ENCODE measurements at places on chromosomes 7 and 10. TPM values are rescaled to one million over a fixed set of nuclear protein-coding genes. Genes with fewer than 3 reads are reported as not detected.
A peak's percentile ranks its signal among the peaks of the same experiment; 100 is the strongest.

The PNLIP gene
- not detected for polyA plus RNA-seq

The PNLIPRP2 gene
- polyA plus RNA-seq, result not detected

- DNase-seq, result peak; percentile 43
Observed at GRCh38 chr7:131948434-131949053, 392.1 kb upstream of the PODXL start.

The NUB1 gene
- 50.3 TPM for polyA plus RNA-seq

The CEP41 gene
- 86.1 TPM for polyA plus RNA-seq

- DNase-seq, result no peak
Observed at GRCh38 chr7:84123965-84124547, 70.5 kb downstream of the SEMA3A start.

- no peak for DNase-seq
Observed at GRCh38 chr7:29488203-29488970, 75.2 kb upstream of the PRR15 start.

DNA sequence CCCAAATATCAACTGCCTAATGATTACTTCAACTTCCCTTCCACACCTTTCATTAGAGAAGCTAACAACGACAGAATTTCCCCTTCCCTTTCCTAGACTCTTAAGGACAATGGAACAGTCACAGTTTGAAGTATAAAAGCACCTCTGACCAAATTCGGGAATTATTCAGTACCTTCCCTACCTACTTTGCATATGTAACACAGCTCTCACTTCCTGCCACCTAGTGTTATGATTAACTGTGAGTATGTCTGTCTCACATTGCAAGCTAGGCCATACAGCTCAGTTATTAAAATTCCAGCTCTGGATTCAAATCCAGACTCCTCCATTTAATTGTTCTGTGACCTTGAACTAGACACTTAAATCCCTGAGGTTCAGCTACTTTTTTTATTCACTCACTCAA lies 44.8 kb upstream of the HPSE2 start:
- no peak for DNase-seq

GRCh38 chr10:62183442-62183841 lies 85.2 kb downstream of the RTKN2 start:
- DNase-seq, result no peak

GRCh38 chr7:86788948-86789347 lies 145.2 kb downstream of the GRM3 start:
- no peak for DNase-seq

The VIM gene
- polyA plus RNA-seq, result 290 TPM

- DNase-seq, result no peak
Observed at GRCh38 chr10:119360181-119360921, 153.0 kb downstream of the GRK5 start.

DNA sequence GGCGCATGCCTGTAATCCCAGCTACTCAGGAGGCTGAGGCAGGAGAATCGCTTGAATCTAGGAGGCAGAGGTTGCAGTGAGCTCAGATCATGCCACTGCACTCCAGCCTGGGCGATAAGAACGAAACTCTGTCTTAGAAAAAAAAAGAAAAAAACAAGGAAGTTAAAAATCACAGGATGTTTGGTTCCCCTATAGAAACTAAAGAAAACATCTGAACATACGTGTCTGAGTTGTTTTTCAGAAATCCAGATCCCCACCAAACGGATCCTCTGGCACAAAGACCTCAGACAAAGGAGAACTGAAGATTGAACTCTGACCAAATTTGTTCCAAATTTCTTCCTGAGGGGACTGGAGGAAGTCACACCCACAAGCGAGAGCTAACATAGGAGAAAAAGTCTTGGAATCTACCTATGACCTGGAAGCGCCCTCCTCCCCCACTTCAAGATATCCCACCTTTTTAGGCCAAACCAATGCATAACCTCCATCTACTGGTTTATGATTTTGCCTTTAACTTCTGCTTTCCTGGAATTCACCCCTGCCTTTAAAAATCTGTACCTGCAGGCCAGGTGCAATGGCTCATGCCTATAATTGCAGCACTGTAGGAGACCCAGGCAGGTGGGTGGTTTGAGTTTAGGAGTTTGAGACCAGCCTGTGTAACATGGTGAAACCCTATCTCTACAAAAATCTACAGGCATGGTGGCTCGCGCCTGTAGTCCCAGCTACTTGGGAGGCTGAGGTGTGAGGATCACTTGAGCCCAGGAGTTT lies 19.7 kb upstream of the SIRT1 start:
- DNase-seq, result no peak

- DNase-seq, result no peak
Observed at GRCh38 chr7:70143075-70144044, 545.1 kb downstream of the AUTS2 start.

- no peak for DNase-seq
Observed at GRCh38 chr10:119669975-119670640, 18.9 kb downstream of the BAG3 start.

The HOXA10 gene
- polyA plus RNA-seq, result 62.0 TPM

DNA sequence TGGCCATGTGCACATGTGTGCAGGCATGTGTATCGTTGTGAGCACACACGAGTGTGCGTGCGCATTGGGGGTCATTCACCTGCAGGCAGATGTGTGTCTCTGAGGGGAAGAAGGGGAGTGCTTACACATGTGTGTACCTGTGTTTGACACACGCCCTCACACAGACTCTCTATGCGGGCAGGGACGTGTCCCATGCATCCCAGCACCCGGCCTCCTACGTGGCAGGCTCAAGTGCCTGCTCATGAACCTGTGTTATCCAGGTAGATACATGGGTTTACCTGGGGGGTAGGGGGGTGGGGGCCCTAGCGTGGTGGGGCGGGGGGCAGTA lies 18.6 kb downstream of the KCP start:
- no peak for DNase-seq

The OR9A2 gene
- polyA plus RNA-seq, result not detected

The ZKSCAN1 gene
- polyA plus RNA-seq, result 16.3 TPM

- peak; percentile 83 for DNase-seq
Observed at GRCh38 chr10:97116462-97117162, 69.1 kb downstream of the SLIT1 start.

DNA sequence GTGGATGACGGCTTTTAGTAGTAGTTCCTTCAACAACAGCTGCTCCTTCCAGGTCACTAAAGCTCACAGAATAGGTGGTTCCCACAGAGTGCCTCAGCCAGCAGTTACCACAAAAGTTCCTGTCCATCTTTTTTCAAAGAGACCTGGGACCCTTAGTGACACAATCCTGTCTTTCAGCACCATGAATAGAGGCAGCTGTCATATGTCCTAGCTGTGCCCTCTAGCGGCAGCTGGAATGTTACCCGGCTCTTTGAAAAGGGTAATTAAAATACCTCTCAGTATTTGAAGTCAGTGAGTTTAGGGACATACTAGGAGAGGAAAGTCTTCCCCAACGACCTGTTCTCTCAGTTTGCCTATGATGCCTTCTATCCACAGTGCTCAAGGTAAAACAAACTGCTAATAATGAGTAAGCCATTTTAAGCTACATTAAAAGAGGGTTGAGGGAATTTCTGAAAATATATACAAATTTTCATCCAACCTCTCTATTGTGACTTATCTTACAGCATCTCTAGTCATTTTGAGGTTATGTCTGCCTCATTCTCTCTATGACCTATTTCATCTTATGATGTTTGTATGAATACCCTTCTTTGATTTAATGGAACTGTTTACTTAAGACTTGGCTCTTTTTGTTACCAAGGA lies 290.8 kb downstream of the NXPH1 start:
- peak; percentile 27 for DNase-seq

- DNase-seq, result no peak
Observed at GRCh38 chr7:1735806-1736483, 65.9 kb downstream of the ELFN1 start.

The LAMTOR4 gene
- polyA plus RNA-seq, result 215 TPM

The AP5Z1 gene
- 19.5 TPM for polyA plus RNA-seq

The FZD8 gene
- polyA plus RNA-seq, result 14.8 TPM

DNA sequence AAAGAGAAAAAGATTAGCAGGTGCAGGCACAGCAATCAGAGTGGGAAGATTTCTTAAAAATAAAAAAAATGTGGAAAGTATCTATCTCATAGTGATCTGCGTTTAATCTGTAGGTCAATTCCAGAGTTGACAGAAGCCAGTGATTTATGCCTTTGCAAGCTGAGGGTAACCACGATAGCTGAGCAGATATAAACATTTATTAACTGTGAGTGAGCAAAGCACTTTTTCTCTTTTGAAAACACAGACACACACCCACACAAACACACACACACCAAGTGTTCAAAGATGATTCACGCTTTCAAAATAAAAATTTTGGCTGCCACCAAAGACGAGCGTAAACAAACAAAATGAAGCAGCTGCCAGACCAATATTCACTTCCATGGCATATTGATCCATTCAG lies 243.2 kb upstream of the SLC26A5 start:
- DNase-seq, result no peak

The KCP gene
- polyA plus RNA-seq, result 0.29 TPM

The HOXA5 gene
- polyA plus RNA-seq, result 25.3 TPM

DNA sequence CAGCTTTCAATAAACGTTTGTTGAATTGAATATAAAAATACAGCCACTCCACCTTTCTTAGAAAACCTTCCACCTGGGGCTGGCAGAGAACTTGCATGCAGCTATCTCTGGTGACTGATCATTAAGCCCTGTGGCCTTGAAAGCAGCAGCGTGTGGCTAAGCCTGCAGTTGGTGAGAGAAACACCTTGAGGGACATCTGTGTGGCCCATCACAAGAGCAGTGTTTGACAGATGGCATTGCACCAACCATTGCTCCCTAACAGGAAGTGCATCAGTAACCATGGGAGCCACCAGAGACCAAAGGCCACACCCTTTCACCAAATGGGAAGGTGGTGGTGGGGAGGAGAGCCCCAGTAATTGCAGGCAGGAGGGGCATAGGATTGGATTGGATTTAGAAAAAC lies 22.4 kb downstream of the RHOBTB1 start:
- DNase-seq, result no peak

The PIP gene
- polyA plus RNA-seq, result not detected

- DNase-seq, result no peak
Observed at GRCh38 chr10:14667781-14668180, 106.9 kb downstream of the FAM107B start.

DNA sequence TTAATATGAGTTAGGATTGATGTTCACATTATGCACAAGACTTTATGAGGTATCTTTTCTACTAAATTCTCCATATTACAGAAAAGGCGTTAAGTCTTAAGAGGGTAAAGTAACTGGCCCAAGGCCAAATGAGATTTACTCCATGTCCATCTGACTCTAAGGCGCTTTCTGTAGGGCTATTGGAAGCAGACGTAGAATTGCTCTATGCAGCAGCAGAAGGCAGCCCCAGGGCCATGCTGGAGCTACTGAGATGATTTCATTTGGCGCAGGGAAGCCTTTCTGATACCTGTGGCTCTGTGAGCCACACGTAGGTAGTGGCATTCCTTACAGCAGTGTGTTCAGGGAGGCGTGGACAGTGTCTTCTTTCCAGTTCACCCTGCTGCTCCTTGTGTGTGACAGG lies 133.1 kb downstream of the SH2D4B start:
- DNase-seq, result no peak

The ICA1 gene
- 70.3 TPM for polyA plus RNA-seq

The ADCY1 gene
- polyA plus RNA-seq, result 25.1 TPM

The HMX3 gene
- polyA plus RNA-seq, result 12.9 TPM

- no peak for DNase-seq
Observed at GRCh38 chr10:6410830-6411229, 169.2 kb downstream of the PRKCQ start.

- DNase-seq, result no peak
Observed at GRCh38 chr7:95491634-95492314, 6.0 kb downstream of the ASB4 start.

The ZNF789 gene
- 8.7 TPM for polyA plus RNA-seq

The HTR5A gene
- polyA plus RNA-seq, result 2.1 TPM

The HOXA11 gene
- 20.1 TPM for polyA plus RNA-seq

DNA sequence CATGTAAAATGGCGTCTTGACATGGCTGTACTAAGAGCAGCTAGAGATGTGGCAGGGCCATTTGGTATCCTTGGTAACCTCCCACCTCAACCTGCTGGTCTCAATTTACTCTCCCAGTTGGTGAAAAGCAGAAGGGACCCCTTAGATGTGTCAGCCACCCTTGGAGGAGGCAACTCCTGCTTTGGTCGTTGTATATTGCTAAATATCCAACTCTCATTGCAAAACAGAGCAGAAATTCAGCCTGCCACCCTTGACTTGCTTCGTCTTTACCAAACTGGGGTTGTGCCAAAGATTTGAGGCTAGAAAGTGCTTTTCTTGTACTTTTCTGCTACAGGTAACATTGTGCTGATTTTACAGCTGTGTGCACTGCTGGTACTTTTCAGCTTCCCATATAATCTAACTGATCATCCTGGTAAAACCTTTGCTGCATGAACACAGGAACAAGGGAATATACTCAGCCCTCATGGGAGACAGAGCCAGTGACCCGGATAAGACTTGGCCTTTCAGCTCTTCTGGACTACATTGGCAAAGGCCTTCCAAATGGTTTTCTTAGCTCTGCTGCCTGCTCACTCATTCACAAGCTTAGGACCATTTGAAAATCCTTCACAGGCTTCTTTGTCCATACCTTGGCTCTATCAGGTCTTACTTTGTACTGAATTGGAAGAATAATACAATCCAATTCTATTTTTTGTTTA lies 2.2 kb upstream of the VSTM4 start:
- DNase-seq, result no peak

GRCh38 chr7:72326365-72326764 lies 85.8 kb downstream of the CALN1 start:
- no peak for DNase-seq

The SPDYE16 gene
- polyA plus RNA-seq, result not detected

DNA sequence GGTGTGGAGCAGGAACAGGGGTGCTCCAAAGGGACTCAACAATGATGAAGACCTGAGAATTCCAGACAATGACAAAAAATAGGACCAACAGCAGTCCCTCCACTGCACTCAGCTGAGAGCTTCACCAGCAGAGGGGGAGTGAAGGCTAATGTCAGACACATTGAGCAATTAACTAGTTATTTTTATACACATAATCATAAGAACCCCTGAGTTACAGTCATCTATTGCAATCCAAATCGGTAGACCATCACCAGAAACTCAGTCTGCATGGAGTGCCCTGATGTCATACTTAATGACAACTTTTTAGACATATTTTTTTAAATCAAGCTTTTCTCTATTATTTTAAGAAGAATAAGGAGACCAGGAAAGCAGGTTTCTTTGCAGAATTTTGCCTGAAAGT lies 30.6 kb upstream of the IKZF1 start:
- no peak for DNase-seq

- peak; percentile 41 for DNase-seq
Observed at GRCh38 chr7:104267701-104268368, 60.0 kb upstream of the ORC5 start.

The CLRN3 gene
- polyA plus RNA-seq, result not detected

DNA sequence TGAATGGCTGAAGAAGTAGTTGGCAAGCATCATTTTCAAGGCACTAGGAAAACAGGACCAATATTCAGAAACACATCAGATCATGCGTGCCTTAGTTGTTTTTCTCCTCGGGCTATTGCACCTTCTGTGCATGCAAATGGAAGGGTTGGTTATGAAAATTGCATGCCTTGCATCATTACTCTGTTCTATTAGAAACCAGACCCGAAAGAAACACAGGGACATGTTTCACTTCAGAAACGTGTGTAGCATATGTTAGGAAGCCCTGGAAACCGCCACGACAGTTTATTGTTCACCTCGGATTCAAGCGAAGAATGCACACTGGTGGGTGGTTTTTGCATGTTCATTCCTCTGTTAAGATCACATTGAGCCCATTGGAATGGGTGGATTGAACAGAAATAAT lies 214.7 kb downstream of the FRMD4A start:
- peak; percentile 34 for DNase-seq

The MYOZ1 gene
- polyA plus RNA-seq, result 3.6 TPM

The UCMA gene
- not detected for polyA plus RNA-seq
